NCI-H1436 (cell line): ENCODE measurements at places on chromosomes 1 and 21.
A peak's percentile ranks its signal among the peaks of the same experiment; 100 is the strongest.

DNA sequence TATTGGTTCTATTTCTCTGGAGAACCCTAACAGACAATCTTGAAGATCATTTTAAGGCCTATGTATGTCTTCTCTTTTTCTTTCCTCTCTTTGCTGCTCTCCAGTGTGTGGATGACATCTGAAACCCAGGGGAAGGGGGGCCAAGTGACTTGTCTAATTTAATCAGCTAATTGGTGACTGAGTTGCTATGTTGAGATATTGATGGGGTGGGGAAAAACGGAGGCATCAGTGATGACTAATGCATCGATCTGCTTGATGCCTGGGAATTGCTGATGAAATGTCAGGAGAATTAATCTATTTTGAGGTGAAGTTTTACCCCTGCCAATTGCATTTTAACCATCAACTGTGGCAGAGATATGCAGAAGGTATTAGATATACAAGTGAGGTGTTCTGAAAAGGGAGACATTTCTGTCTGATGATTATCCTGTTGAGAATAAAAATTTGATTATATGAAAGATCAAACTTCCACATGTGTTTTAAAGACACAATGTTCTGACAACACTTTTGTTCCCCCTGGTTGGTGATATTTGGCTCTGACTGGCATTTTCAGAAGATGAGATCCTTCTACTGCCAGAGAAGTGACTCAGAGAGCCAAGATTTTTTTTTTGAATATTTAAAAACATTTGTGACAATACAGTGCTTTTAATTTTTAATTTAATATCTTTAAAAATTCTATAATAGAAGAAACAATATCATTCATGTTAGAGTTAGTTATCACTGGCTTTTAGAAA lies 18.7 kb upstream of the PTGFR start:
- no peak for DNase-seq

GRCh38 chr1:41151846-41152245 lies 90.3 kb downstream of the SCMH1 start:
- no peak for DNase-seq

DNA sequence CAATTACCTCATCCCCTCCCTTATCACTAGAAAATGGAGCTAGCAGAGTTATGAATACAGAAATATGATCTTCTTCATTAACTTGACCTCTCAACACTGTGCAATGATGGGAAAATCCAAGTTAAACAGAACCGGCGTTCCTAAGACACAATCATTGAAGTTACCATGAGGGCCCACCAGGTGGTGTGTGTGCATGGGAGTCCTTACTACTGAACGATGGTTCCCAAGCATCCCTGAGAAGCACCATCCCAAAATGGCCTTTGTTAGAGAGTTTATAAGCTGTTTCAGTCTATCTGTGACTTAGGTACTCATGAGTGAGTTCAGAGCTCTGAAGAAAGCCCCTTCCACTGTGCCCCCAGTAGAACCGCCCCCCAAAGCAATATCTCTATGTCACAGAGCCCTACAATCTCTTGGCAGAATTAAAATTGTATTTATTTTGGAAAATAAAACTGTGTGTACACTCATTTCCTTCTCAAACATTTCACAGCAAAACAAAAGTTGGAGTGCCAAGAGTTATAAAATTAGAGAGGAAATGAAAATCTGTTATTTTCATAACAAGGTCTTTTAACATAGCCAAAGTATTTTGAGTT lies 56.8 kb downstream of the PLD5 start:
- DNase-seq: peak; percentile 66

DNA sequence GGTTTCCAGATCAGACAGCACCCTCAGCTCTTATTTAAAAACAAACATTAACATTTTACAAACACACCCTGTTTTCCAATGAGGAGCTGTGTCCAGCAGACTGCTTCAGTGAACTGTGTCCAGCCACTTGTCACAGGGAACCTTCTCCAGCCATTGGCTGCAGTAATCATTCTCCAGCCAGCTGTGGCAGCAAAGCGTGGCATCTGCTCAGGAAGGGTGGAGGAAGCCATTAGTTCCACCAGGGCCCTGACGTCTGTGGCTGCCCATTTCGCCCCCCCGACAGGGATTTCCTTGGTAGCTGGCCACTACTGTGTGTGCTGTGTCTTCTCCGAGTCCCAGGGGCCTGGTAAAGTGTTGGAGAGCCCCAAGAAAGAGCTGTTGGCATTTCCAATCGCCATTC lies 62.9 kb upstream of the SELENON start:
- no peak for DNase-seq

DNA sequence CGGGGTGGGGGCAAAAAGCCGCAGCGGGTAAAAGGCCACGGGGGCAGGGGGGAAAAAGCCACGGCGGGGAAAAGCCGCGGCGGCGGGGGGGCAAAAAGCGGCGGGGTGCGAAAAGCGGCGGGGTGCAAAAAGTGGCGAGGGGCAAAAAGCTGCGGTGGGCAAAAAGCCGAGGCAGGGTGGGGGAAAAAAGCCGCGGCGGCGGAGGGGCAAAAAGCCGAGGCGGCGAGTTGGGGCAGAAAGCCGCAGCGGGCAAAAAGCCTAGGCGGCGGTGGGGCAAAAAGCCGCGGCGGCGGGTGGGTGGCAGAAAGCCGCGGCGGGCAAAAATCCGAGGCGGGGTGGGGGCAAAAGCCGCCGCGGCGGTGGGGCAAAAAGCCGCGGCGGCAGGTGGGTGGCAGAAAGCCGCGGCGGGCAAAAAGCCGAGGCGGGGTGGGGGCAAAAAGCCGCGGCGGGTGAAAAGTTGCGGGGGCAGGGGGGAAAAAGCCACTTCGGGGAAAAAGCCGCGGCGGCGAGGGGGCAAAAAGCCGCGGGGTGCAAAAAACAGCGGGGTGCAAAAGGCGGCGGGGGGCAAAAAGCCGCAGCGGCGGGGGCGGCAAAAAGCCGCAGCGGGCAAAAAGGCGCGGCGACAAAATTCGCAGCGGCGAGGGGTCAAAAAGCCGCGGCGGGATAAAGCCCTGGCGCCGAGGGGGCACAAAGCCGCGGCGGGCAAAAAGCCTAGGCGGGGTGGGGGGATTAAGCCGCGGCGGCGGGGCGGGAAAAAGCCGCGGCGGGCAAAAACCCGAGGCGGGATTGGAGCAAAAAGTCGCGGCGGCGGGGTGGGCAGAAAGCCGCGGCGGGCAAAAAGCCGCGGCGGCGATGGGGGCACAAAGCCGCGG lies 3901.2 kb downstream of the SRGAP2C start:
- DNase-seq: no peak

DNA sequence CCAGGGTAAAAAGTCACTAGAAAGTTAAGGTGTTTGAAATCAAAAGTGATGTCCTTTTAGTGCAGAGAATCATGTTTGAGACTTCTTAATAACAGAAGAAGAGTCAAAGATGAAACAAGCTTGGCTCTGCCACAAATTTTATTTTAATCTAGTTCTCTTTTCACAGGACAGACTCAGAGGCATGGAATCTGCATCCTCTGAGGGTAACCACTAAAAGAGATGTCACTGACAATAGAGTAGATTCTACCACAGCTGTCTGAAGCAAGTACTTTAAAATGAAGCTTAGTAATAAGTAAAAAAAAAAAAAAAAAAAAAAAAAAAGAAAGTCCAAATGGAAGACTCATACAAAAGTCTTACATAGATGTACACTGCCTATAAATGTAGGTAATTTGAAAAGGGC lies 519.7 kb upstream of the PRMT6 start:
- DNase-seq: no peak

DNA sequence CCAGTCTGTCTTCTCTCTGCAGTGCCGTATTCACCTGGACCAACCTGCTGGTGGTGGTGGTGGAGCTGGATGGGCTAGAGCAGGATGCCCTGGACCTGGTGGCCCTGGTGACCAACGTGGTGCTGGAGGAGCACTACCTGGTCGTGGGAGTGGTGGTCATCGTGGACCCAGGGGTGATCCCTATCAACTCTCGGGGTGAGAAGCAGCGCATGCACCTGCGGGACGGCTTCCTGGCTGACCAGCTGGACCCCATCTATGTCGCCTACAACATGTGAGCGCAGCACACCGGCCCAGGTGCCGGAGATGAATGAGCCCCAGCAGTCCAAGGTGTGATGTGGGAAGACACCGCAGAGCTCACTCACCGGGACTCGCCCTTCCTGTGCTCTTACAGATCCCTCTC lies 37.5 kb downstream of the S100B start:
- DNase-seq: no peak

DNA sequence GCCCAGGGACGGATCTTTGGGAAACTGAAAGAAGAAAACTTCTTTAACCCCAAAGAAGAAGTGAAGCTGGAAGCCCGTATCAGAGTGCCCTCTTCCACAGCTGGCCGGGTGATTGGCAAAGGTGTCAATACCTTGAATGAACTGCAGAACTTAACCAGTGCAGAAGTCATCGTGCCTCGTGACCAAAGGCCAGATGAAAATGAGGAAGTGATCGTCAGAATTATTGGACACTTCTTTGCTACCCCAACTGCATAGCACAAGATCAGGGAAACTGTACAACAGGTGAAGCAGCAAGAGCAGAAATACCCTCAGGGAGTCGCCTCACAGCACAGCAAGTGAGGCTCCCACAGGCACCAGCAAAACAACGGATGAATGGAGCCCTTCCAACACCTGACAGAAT lies 114.0 kb downstream of the NBPF12 start:
- no peak for DNase-seq

GRCh38 chr1:103561643-103562395 lies 9.6 kb upstream of the AMY2B start:
- DNase-seq: no peak

DNA sequence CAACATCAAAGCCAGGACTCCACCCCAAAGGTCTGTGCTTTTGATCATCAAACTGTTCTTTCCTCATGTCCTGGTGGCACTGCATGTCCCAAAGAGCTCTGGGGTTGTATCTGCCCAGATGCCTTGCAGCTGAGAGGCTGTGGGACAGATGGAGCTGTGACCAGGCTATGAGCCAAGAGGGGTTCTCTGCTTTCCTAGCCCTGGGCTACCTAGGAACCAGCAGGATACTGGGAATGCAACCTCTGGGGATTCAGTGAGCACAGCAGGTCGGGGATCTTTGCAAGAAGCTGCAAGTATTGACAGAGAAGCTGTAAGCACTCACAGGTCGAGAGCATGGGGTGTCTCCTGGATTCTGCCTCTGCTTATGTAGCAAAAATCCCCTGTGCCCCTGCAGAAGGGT lies 186.6 kb downstream of the GRIK3 start:
- no peak for DNase-seq

DNA sequence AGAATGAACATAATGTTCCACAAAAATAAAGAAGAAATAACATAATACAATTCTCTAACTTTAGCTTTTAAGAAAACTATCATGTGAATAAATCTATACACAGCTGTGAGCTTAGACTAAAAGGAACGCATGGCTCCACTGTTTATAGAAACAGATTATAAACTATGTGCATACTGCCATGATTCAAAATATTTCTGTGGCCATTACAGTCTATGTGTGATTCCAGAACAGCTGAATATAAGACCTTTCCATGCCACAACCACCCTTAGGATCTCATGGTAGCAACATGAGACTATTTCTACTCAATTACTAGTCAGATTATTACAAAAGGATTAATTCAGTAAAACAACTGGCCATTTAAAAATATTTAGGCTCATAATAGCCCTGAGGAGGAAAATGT lies 3.9 kb downstream of the CHML start:
- no peak for DNase-seq

DNA sequence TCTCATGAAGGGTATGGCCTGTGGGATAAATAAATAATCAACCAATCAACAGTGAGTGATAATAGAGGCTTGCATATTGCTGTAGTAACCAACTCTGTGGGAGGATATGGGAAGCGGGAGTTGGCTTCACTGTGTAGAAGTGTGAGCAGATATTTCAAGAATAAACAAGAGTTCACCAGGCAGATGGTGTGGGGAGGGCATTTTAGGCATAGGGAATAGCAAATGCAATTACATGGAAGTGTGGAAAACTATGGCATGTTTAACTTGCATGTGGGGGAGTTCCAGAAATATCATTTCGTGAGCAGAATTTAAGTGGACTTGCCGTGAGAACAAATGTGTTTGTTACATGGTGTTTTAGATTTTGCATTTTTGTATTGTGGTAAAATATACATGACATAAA lies 95.2 kb downstream of the SPATA46 start:
- no peak for DNase-seq

DNA sequence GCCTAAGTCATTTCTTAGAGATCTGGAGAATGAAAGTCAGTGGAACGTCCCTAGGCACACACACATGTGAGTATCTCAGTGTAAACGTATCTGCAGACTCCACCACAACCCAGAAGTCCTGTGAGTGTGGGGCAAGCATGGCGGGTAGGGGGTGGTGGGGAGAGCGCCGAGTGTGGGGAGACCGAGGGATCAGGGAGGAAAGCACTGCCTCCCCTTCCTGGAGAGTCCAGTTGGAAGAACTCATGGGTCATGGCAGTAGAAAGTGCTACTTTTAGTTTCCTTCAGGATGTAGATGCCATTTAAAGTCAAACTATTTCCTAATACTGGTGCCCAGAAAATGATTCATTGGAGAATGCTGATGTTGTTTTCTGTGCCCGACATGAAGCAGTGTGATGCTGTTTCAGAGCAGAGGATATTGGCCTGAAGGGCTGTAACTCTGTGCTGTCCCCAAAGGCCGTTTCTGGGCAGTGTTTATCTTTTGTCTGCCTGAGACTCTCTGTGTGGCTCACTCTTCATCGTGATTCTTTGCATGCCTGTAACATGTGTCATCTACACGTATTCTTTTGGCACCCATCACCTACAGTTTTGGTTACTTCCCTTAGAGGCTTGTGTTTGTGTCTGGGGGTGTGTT lies 45.7 kb upstream of the TSPAN2 start:
- no peak for DNase-seq
